ENCODE measurements at places on chromosomes 3 and 15.

- no peak for DNase-seq
Observed at GRCh38 chr3:190807719-190808375, 54.6 kb downstream of the GMNC start.

GRCh38 chr3:160564258-160564911 lies 986 bp downstream of the KPNA4 start:
- DNase-seq: peak; percentile 37

DNA sequence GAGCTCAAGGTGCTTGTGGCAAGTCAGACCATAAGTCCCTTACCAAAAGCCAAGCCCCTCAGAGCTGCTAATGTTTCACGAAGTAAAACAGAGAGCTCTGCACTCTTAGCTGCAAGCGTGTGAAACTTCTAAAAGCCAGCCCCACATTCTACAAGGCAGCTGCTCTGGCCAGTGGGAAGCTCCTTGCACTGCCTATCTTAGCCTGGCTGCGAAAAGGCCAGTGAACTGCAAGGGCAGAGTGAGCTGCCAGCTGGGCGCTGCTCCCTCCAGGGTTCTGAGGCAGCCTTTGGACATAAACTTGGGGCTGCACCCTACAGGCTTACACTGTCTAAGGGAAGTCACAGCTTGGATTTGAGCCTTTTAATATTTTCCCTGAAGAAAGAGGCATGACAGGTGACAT lies 2.2 kb upstream of the MUSTN1 start:
- no peak for DNase-seq

DNA sequence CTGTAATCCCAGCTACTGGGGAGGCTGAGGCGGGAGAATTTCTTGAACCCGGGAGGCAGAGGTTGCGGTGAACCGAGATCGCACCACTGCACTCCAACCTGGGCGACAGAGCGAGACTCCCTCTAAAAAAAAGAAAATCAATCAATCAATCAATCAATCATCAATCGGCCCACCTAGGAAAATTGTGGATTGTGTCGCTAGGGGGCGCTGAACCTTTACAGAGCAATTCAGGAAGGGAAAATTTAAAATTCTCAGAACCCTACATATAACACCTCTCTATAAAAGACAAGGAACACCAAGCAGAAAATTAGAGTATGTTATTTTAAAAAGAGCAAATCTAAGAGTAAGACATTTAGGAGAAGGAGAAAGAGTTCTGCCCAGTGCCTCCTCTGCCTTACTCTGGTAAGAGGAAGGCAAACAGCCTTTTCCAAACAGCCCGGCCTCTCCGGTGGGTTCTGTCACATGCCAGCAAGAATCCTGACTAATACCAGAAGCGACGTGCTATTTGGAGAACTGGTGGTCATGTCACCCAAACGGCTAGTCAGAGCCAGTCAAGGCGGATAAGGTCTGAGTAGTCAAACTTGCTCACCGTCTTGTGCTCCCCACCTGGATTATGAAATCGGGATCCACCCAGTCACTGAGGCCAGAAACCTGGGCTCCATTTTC lies 22.3 kb upstream of the SMCO1 start:
- peak; percentile 30 for DNase-seq

DNA sequence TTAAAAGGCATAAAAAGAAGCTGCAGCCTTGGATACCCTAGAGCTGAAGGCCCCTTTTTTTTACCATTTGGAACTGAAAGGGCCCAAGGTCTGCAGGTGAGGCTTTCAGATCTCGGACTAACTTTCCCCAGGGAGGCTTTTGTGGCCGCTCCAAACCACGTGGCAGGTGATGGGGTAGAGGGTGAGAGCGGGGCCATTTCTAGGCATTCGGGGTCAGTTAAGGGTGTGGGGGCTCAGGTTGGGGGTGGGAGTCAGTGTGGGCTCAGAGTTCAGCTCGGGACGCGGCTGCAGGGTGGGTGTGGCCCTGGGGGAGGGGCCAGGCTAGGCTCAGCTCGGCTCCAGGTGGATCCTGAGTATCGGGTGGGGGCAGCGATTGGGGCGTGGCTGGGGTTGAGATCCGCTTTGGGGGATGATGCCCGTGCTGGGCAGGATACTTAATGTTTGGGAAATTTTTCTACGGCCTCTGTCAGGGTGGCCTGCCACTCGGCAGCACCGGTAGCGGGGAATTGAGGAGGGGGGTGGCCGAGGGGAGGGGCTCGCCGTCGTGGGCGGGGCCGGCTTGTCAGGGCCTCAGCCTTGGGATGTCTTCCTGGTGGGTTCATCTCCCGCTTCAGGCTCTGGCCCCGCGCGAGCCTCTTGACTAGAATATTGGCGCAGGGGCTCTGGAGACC lies 2.5 kb downstream of the KLF13 start:
- DNase-seq: peak; percentile 39

DNA sequence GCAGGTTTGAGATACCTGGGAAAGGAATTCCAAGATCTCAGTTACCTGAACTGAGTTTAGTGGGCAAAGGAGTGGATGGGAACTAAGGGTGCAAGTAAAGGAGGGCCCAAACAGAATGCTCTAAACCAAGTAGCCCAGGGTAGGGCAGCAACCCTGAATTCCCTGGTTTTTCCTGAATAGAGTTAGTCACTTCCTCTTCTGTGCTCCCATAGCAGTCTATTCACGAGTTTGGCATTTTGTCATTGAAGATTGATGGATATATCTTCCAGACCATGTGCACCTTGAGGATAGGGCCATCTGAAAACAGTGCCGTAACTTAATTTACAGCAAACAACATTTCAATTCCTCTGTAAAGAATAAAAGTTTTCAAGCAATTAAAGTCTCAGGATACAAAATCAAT lies 18.5 kb upstream of the PTX3 start:
- no peak for DNase-seq

DNA sequence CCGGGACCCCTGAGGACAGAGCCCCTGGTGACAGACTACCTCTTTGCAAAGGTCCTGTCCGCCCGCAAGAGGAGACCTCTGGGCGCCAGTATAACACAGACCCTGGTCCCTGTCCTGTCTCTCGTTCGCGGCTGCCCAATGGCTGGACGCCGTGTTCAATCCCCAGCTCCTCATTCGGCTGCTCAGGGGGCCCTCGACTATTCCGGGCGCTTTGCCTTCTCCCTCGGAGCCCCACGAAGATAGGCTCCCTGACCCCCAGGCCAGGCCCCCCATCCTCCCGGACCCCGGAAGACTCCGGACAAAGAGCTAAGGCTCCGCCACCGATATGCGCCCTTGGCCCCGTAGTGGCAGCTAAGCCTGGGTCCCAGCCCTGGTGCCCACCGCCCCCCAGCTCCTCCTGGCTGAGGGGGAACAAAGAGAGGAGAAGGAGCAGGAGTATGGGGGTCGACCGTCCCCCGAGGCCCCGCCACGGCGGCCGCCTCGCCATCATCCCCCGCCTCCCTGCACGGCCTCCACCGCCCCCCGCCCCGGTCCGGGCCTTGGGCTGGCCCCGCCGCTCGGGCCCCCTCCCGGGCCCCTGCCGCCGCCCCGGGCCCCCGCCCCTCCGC lies 437 bp downstream of the CELSR3 start:
- DNase-seq: no peak

- no peak for DNase-seq
Observed at GRCh38 chr3:128491691-128491940, 1.4 kb downstream of the GATA2 start.

All from DND-41 (cell line).